ENCODE measurements at places on chromosomes 1 and 21.

DNA sequence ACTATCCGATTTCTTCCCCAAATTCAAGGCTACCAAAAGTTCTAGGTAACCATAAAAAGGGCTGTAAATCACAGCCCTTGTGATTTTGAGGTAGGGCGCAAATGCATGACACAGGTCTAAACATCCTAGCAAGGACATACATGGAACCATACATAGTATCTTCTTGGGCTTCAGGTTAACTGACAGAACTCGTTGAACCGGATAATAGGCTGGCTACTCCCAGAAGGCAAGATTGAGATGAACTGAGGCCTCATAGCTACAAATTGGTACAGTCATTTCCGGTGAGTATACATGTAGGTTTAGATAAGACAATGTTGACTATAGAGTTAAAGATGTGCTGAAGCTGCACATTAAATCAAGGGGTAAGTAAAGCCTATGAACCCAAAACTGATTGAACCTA lies 27.3 kb upstream of the TP53BP2 start:
- DNase-seq = no peak

GRCh38 chr21:38995731-38996130 lies 187.5 kb downstream of the PSMG1 start:
- no peak for DNase-seq

- peak; percentile 73 for DNase-seq
Observed at GRCh38 chr1:93692983-93693591, 11.4 kb upstream of the BCAR3 start.

GRCh38 chr1:10608690-10609089 lies 133.9 kb downstream of the PEX14 start:
- no peak for DNase-seq

DNA sequence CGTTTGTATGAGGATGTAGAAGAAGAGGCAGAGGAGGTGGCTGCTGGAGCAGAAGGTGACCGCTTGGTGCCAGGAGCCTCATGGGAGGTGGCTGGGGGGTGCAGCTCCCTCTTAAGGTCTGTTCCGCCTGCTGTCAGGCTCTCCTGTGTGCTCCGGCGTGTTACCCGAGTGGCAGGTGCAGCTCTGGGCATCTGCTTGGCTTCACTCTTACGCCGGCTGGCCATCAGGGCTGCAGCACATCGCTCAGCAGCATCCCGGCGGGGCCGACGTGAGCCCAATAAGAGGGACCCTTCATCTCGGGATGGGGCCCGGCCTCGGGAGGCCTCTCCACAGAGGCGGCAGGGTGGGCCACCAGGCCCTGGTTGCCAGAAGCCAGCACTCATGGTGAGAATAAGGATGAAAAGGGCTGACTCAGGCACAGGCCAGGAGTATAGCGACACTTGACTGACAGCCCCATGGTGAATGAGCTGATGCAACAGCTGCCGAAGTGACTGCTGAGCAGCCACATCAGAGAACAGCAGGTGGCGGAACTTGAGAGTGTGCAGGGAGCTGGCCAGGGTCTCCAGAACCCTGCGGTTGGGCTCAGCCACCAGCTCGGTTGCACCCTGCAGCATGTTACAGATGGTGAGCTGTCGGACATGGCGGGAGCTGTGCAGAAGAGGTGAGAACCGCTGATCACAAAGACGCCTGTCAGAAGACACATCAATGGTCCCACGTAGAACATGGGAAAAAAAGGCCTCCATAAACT lies 17.5 kb downstream of the LRRC41 start:
- no peak for DNase-seq

DNA sequence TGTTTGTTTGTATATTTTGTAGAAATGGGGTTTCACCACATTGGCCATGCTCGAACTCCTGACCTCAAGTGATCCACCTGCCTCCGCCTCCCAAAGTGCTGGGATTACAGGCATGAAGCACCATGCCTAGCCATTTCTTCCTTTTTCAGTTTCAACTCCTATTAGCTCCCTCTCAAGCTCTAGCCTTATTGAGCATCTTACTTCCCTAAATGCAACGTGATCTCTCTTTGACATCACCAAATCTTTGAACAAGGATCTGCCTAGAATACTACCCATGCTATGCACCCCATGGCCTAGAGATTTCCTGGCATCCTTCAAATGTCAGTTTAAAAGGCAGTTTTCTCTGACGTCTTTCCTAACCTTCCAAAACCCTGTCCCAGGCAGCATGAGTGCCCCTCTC lies 91.1 kb upstream of the NR5A2 start:
- no peak for DNase-seq

DNA sequence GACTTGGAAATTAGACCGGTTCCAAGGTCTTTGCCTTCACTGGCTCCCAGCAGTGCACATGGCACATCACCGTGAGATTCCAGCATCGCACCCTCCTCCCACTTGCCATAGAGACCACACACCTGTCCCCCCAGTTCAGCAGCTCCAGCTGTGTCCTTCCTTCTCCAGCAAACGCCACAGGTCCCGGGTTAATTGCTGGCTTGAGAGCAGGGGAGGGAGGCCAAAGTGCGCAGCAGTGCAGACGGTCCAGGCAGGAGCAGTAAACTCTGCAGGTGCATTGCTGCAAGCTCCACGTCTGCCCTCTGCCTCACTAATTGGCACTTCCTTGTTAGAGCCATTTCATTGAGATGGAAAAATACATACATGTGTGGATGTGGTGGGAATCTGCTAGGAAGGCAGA lies 65.3 kb downstream of the KLHDC7A start:
- no peak for DNase-seq

DNA sequence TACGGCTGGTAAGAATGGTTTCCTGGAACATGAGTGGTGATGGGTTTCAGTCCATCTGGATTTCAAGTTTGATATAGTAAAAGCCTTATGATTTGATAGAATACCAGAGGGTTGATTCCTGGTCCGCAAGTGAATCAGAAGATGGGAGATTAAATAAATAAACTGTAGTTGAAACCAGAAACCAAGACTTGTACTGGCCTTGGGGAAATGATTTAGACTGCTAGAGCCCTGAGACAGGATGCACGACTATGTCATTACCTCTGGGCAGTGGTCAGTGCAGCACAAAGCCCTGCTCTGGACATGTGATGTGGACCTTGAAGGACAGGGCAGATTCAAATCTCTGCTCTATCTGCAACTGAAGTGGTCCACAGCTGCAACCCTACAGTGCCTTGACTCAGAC lies 15.6 kb upstream of the FMOD start:
- DNase-seq = peak; percentile 53

DNA sequence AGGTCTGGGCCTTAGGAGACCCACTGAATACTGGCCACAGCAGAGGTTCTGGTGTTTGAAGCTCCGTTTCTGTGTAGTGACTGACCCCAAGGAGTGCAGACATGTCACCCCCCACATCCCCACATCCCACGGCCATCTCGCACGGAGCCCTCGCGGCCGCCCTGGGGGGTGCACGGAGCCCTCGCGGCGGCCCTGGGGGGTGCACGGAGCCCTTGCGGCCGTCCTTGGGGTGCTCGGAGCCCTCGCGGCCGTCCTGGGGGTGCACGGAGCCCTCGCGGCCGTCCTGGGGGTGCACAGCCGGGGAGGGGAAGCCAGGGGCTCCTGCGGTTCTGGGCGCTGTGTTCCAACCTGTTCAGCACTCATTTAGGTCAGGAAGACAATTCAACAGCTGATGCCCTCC lies 68.4 kb downstream of the SCCPDH start:
- DNase-seq = no peak

DNA sequence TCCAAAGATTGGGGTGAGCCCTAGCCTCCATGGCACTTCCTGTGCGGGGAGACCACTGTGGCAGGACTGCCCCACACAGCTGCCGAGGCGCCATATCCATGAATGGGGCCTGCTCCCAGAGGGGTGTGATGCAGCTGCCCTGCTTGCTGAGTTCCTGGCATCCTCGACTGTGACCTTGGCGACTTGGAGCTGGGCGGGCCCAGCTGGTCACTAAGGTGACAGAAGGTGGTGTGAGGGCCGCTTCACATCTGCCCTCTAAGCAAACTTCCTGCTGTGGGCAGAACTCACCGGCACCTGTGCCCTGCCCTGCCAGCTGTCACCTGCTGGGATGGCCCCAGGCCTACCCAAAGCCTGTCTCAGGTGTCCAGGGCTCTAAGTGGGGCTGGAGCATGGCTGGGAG lies 9.0 kb downstream of the TMEM61 start:
- DNase-seq = no peak

- DNase-seq = no peak
Observed at GRCh38 chr1:200345520-200345919, 64.3 kb downstream of the ZNF281 start.

GRCh38 chr1:48967318-48967717 lies 190.6 kb upstream of the BEND5 start:
- DNase-seq = no peak

- no peak for DNase-seq
Observed at GRCh38 chr21:44911384-44912157, 9.1 kb downstream of the ITGB2 start.

- DNase-seq = peak; percentile 66
Observed at GRCh38 chr1:178262120-178262500, 168.2 kb downstream of the RASAL2 start.

DNA sequence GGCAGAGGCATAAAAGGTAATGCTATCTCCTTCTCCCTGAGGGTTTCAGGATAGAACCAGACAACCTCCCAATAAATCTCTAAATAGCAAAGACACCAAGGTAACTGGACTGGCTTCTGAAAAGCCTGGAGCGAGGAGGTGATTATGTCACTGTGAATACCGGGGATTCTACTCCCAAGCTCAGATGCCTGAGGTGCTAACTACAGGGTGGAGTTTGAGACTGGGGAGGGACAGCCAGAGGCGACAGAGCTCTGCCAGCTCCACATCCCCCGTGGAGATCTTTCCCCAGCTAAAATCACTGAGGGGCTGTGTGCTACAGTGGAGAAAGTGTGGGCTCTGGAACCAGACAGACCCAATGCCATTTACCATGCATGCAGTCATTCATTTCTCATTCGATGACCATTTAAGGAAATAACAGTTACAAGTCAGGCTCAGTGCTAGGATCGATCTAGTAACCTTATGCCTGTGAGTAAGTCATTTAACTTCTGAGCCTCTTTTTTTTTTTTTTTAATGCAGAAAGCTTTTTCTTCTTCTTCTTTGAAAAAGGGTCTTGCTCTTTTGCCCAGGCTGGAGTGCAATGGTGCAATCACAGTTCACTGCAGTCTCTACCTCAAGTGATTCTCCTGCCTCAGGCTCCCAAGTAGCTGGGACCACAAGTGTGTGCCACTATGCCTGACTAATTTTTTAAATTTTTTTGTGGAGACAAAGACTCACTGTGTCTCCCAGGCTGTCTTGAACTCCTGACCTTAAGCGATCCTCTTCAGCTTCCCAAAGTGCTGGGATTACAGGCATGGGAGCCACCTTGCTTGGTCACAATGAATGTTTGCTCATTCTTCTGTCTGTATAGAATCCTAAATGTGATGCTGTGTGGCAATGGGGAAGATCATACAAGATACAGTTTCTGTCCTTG lies 8.1 kb upstream of the SLC45A3 start:
- no peak for DNase-seq

DNA sequence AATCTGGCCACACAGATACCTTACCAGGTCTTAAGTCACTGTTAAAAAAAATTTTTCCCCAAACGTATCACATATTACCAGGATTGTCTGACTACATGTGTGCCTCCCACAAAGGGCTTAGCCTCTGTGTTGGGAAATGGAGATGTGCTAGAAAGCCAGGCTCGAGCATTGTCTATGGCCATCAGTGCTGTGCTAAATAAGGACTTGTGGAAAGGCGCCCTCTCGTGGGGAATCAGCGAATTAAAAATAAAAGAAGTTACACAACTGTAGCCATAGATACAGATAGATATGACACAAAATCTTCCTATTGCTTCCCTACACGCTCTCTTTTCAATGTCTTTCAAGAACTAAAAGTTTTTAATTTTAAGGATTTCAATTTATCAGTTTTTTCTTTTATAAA lies 47.5 kb upstream of the CRNN start:
- peak; percentile 68 for DNase-seq

DNA sequence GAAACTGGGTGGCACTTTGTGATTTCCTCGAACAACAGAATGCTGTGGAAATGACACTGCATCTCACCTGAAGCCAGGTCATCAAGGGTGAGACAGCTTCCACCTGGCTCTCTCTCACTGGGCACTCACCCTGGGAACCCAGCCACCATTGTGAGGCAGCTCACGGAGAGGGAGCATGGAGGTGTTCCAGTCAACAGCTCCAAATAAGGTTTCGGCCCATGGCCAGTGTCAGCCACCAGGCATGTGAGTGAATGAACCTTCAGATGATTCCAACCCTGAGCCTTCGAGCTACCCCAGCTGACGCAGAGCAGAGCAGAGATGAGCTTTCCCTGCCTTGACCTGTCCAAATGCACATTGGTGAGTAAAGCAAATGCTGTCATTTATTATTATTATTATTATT lies 58.1 kb downstream of the SYDE2 start:
- no peak for DNase-seq

DNA sequence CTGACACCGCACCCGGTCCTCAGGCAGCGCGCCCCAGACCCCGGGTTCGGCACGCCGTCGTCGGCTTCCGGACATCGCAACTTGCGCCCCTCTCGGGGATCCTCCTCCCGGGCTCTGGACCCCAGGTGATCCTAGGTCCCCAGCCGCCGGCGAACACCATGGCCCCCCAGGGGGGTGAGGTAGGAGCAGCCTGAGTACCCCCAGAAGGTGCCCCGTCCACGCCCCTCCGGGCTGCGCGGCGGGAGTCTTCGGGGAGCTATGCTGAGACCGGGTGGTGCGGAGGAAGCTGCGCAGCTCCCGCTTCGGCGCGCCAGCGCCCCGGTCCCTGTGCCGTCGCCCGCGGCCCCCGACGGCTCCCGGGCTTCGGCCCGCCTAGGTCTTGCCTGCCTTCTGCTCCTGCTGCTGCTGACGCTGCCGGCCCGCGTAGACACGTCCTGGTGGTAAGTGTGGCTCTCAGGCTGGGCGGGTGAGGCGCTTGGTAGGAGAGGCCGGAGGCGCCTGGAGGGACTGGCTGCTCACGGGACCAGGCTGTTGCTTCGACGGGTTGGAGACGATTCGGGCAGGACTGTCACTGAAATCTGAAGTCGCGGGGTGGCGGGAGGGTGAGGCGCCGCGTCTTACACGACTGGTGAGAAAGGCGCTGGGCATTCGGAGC lies 367 bp downstream of the WNT2B start:
- DNase-seq = no peak

- no peak for DNase-seq
Observed at GRCh38 chr21:32317726-32318125, 19.1 kb downstream of the MRAP start.

DNA sequence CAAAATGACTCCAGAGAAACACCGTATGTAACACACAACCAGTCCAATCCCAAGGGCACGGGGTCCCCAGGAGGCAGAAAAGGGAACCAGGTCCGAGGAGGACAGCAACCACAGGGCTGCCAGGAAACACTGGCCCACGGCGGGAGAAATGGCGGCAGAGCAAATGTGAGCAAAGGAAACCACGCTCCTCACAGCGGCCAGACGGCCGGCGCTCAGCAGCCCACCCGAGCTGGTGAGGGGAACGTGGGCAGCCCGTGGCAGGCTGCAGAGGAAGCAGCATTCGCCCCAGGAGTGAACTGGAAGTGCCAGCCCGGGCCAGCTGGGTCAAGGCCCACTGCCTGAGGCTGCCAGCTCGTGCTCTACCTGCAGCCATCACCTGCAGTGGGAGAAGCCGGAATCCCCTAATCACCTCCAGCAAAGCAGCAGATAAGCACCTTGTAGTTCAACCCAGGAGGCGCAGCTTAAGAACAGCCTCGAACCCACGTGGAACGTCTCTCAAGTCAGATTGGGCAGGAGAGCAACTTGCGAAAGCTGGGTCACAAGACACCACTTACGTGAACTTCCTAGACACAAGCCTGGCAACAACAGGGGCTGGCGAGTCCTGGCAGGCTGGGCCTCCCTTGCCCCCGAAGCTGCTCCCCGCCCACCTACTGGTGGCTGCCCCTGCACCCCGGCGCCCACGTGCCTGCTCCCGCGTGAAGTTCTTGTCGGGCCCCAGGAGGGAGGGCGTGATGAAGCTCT lies 6.7 kb downstream of the SLC19A1 start:
- no peak for DNase-seq

GRCh38 chr1:221998186-221998612 lies 256.3 kb upstream of the DUSP10 start:
- DNase-seq = peak; percentile 10

All from adipocyte (in vitro differentiated cells).